Spinal cord (tissue), 10 donors: ENCODE measurements at places on chromosomes 4 and X. TPM values are rescaled to one million over a fixed set of nuclear protein-coding genes. Genes with fewer than 3 reads are reported as not detected.
A peak's percentile ranks its signal among the peaks of the same experiment; 100 is the strongest.

XAGE1B gene
- total RNA-seq = not detected

SRPX gene
- total RNA-seq = 40.6 TPM

SMIM10 gene
- total RNA-seq = 4.2 TPM

MAGED4B gene
- 66.7 TPM for total RNA-seq

PCDH10 gene
- 21.6 TPM for total RNA-seq

KLF8 gene
- total RNA-seq = 10.7 TPM

CXXC4 gene
- total RNA-seq = 29.1 TPM

DCAF4L1 gene
- total RNA-seq = 0.11 TPM

UGT2B10 gene
- total RNA-seq = not detected

SPANXC gene
- not detected for total RNA-seq

RAI2 gene
- total RNA-seq = 5.2 TPM

CFAP299 gene
- total RNA-seq = 9.0 TPM

ARMCX2 gene
- 67.4 TPM for total RNA-seq

GRCh38 chr4:81039351-81039972 lies 9.0 kb downstream of the BMP3 start:
- DNase-seq = no peak

DNA sequence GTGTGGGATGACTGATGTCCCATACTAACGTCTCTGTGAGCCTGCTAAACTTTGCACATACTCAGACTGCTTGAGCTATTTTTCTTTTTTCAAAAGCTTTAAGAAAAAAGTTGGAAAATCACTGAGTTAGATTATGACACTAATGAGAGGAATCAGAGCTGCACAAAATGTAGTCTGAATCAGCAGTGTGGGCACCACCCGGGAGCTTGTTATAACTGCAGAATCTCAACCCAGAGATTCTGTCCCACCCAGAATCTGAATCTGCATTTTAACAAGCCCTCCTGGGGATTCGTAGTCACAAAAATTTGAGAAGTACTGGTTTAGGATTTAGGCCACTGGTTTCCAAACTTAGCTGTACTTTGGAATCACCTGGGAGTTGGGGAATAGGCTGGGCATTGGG lies 102.1 kb upstream of the MID1IP1 start:
- DNase-seq = no peak

DNA sequence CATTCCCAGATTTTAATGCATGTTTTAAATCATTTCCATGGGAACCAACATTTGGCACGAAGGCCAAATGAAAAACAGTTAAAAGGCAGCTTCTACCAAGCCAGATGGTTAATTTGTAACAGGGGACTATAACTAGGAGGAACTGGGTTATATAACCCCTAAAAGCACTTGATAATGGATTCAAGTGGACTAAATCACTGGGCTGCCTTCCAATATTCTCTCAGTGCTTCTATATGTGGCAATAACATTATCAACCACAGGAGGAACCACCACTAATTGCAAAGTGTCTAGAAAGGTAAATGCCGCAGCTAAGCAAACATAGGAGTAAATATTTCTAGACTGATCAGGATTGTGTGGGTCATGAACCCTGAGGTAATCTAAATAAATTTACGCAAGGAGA lies 391.5 kb downstream of the UBE2NL start:
- no peak for DNase-seq

DNA sequence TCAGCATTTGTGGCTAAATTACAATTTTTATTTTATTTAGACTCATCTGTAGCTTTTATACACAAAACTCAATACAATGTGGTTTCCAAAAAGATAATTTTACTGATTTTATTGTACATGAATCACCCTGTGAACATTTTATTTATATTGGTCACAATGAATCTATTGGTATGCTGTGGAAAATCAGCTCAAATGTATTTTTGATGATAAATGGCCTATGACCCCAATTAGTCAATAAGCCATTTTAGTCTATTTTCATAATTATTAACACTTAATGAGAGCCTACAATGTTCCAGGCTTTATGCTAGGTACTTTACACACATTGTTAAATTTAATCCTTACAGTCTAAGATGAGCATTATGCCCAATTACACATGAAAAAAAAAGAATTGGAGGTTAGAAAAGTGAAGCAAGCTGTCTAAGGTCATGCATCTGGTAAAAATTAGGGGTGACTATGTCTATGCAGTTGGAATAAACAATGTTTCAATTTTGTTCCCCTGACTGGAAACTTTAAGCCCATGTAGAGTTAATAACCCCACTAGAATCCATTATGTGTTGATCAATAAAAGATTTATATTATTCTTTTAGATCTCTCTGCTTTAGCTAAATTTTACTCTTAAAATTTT lies 344.7 kb downstream of the PABPC4L start:
- DNase-seq = no peak

GRCh38 chr4:15410750-15411149 lies 17.1 kb upstream of the C1QTNF7 start:
- DNase-seq = no peak

DNA sequence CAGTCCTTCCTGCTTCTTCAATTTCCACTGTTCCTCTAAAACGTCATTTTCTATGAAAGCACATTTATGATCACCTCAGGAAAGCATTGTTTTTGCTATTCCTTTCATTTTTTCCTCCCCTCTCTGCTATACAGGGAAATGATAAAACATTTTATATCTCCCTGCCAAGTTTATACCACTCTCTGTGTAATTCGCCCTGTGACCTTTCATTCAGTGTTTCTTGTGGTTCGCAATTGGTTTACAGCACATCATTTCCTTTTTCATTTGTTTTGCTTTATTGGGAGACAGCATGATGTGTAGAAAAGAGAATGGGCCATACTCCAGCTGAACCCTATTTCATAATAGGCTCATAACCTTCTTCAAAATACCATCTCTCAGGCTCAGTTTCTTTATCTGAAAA lies 99.9 kb upstream of the RAPGEF2 start:
- DNase-seq = no peak

DNA sequence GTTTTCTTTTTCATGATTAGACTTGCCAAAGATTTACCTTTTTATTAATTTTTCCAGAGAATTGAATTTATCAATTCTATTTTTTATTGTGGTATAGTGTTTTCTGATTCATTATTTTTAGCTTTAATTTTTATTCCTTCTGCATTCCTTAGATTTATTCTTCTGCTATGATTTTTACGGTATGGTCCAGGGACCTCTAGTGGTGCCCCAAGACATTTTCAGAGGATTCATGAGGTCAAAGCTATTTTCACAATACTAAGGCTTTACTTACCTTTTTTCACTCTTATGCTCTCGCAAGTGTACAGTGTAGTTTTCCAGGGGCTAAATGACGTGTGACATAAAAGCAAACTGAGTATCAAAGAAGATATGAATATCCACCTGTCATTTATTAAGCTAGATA lies 8.0 kb downstream of the RADX start:
- DNase-seq = no peak

DNA sequence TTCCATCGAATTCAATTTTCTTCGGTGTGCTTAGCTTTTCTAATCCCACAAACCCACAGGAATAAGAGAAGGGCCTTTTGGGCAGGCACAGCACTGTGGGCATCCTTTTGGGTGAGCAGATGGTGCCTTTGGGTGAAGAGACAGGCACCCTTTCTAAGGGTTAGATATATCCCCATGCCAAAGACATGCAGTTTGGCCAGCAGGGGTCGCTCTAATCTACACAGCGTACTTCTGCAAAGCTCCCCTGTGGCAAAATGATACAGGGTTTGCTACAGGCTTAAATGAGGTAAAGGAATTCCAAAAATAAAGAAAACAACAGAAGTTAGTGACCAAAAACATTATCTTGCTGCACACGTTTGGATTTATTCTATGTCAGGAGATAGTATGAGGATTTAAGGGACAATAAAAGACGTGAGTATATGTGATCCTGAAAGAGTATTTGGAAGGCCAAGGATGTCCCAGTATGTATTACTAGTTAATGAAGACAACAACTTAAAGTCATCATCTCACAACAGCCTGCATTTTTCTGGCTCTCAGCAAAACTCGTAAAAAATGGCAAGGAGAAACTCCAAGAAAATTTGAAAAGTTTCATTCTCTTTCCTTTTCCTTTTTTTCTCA lies 49.5 kb downstream of the PHEX start:
- no peak for DNase-seq

DNA sequence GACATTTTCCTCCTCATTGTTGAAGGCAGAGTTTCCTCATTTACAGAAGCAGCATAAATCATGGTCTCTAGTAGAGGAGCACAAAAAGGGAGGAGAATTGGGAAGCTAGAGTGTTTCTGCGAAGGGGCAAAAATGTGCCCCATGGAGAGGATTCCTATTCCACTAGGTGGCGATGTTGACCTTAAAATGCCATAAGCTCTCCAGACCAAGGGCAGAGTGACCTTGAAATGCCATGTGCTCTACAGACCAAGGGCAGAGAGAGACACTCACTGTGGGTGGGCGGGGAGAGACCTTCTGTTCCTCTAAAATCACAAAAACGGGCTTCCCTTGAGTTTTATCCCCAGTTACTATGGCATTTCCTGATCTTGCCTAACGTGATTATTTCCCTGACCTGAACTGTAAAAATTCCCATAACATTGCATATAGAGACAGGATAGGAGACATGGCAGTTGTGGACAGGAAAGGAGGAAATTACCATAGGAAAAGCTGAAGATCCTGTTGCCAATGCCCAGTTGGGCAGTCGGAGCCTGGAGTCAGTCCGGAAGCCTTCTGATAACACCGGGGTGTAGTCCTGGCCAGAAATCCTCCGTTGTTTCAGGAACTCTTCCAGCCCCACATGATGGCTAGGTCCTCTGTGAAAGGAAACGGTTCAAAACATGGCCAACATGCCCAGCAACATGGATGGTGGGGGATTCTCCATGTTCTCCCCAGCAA lies 567.7 kb downstream of the MAGEB5 start:
- peak; percentile 0 for DNase-seq

- no peak for DNase-seq
Measured at GRCh38 chr4:150218447-150218846, 140.2 kb downstream of the DCLK2 start.

GRCh38 chr4:8349664-8350236 lies 80.2 kb downstream of the HTRA3 start:
- no peak for DNase-seq

DNA sequence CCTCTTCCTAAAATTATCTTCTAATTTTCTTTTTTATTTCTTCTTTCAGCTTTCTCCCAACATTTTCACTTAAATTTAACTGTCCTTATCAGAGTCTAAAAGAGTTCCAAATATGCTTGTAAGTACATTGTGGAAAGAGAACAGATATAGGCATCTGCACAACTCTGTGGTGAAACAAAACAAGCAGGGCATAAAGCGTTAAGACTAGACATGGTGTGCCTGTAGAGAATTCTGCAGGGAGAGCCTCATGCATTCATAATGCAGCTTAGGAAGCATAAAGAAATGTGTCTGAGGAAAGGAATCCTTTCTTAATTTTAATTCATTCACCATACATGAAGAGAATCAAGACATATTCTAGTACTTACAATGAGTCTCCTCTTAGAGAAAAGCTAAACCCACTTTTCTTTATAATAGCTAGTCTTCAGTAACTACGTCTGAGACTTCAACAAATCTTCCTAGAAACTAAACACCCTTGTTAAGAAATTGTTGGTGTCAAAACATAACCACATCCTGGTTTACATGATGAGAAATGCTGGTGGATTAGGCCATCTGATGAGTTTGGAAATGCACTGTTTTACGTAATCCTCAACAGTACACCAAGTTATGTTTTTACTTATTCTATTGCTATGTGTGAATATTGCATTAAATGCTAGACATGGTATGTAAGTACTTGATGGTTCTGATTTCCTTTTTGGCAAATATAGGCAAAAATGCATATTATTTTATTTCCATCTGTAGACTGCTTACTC lies 307.8 kb upstream of the GIMD1 start:
- DNase-seq = no peak

- DNase-seq = no peak
Measured at GRCh38 chrX:17860179-17860780, 818 bp downstream of the RAI2 start.

DNA sequence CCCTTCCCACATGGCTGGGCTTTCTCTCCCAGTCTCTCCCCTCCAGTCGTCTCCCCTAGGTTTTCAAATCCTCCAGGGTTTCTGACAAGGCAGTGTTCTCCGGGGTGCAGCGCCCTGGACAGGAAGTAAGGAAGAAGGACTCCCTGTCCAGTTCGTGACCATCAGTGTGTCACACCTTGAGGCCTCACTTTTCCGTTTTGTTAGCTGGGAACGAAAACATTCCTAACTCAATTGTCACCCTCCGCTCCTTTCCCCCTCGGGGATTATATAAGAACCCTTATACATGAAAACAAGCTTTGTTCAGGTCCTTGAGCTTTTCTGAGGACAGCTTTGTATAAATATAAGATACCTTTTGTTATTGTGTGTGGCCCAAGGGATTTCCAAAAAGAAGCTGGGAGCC lies 92.1 kb downstream of the KDR start:
- DNase-seq = no peak

- no peak for DNase-seq
Measured at GRCh38 chr4:153521478-153521877, 55.3 kb downstream of the TMEM131L start.

GRCh38 chr4:181301735-181302710 lies 941.2 kb upstream of the TENM3 start:
- no peak for DNase-seq

DNA sequence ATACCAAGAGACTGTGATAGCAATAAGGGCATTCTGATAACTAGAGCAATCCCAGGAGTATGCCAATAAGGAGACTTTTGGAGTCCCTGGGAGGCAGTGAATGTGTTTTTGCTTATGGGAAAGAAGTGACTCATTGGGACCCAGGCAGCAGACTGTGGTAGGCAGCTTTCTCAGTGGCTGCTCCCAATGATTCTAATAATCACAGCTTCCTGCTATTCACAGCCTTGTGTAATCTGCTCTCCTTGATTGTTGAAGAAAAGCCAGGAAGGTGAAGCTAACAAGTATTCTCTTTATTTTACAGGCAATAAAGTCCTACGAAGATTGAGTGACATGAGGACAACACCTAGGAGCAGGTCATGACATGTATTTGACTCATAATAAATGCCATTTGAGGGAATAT lies 70.3 kb upstream of the DDX60 start:
- no peak for DNase-seq

- DNase-seq = no peak
Measured at GRCh38 chr4:169859366-169860216, 101.8 kb upstream of the HPF1 start.

DNA sequence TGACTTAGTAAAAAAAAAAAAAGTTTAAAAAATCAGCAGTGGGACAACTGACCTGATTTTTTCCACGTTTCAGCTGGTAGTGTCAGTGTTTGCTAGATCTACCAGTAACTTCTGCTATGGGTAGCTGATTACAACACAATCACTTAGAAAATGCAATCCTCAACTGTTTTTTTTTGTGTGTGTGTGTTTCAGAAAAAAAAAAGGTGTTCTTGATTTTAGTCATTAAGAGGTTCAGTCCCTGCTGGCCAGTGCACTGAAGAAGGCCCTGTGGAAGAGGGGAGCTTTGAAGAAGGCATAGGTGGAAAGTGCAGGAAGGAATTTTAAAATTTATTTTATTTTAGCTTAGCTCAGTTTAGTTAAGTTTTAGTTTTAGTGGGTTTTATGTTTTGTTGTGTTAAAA lies 46.9 kb downstream of the SH2D1A start:
- no peak for DNase-seq

DNA sequence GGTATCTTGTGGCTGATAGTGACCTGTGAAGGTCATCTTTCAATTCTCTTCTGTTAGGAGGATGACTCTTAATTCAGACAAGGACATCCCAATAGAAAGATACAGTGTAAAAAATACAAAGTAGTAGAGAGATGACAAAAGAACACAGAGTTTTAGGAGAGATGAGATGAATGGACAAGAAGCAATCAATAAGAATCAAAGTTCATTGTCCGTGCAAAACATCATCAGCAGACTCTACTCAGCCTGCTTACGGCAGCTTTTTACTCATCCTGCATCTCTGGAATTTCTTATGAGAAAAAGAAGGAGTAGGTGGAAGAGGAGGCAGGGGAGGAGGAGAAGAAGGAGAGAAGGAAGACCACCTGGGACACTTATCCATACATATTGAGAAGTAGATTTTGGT lies 2131.7 kb downstream of the ARAP2 start:
- DNase-seq = no peak
